ENCODE measurements at places on chromosomes 7 and 10.
A peak's percentile ranks its signal among the peaks of the same experiment; 100 is the strongest.

DNA sequence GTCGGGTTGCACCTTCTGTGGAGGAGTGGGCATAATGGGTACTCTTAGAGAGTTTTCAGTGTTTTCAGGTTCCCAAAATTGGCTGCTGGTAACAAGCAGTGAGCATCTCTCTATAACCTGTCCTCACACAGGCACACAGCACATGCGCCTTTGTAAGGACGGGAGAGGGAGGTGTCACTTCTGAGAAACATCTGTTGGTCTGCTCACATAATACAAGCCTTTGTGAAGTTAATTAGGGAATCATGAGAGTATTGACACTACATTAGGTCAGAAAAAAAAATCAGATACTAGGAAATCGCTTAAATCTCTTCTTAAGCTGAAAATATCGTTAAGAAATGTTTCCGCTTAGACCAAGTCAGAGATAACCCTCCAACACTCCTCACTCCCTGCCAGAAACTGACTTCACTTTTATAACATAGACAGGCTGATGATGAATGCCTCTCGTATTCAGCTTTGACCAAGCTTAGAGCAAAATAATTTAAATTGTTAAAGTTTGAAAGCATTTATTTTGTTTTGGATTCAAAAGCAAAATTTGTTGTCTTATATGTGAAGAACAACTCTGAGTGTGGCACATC is 769.7 kb downstream of the TNS3 start:
- no peak for DNase-seq

- no peak for DNase-seq
These were observed 455 bp upstream of the SPAG6 start for GRCh38 chr10:22344781-22345300.

GRCh38 chr7:95200741-95201140 is 123.6 kb downstream of the PON1 start:
- DNase-seq: no peak

- DNase-seq: peak; percentile 36
These were observed 2.9 kb upstream of the HMX3 start for GRCh38 chr10:123132576-123133477.

Data from activated naive CD4-positive, alpha-beta T cell (primary cell).